ENCODE measurements at places on chromosomes 7 and 10.
A peak's percentile ranks its signal among the peaks of the same experiment; 100 is the strongest.

DNA sequence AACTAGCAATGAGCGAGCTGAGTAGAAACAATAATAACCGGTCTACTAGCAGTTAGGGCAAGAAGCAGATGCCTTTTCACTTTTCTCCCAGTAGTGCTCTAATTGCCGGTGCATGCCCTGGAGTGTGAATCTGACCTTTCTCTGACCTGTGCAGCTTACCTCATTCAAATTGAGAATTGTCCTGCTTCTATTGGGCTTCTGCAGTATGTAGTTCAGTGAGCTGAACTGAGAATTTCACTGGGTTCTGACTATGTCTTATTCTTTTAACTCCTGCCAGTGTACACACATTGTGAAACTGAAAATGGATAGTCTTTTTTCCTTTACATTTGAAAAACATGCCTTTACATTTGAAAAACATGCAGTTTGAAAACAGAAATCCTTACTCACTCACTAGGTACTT, 157.9 kb upstream of the GRM3 start:
- DNase-seq = no peak

- DNase-seq = no peak
Measured at GRCh38 chr10:102779680-102780526, 36.2 kb downstream of the WBP1L start.

DNA sequence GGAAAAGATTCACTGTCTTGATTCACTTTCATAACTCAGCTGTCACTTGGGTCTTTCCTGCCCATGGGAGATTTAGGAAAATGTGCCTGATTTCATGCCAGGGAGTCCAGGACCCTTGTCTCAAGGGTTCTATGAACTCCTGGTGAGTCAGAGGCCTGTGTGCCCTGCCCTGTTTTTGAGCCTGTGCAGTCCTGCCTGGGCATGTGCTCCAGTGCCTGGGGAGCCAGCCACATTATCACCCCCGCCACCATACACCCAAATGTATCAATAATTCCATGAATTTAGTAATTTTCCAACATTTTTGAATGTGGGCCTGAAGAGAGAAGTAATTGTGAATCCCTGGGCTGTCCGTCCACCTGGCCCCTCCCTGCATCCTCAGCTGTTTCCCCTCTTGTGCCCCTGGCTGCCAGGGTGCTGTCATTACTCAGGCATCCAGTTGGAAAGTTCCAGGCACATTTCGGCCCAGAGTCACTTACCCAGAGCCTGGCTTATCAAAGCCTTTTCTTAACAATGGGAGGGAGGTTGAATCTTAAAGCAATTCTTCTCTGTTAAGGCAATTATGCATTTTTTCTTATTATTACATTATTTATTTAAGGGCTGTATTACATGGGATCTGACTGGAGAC, 287.8 kb upstream of the CDC14C start:
- no peak for DNase-seq

- DNase-seq = no peak
Measured at GRCh38 chr7:1521456-1521855, 9.0 kb upstream of the MAFK start.

- no peak for DNase-seq
Measured at GRCh38 chr10:69391158-69391557, 25.6 kb downstream of the TACR2 start.

DNA sequence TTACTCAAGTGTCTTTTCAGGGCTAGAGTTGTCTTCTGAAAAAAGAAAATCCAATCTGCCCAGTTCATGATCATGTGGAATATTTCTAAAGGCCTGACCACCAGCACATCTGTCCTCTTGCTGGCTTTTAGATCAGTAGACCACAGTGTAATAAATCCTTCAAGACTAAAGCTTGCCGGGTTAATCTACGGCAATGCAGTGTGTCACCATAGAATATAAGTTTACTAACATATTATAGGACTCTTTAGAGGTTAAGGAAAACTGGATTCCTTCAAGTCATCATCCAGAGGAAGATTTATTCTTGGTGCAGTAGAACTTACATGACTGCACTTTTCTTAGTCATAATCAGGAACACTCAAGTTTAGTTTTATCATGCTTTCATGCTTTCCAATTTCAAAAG, 349.5 kb downstream of the SEMA3D start:
- no peak for DNase-seq

DNA sequence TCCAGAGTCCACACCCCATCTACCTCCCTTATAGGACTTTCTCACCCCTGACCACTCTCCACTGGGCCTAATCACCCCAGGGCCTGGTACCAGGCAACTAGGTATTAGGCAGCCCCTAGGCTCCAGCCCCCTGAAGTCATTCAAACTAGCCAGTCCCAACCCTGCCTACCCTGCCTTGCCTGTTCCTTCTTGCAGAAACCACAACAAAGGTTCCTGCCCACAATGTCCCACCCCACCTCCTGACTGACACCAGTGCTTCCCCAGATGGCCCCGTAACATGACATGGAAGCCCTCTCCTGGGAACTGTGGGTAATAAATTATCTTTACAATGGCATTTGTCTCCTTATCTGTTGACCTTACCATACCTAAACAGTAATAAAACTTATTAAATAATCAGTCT, 100.6 kb upstream of the PDE1C start:
- DNase-seq = no peak

- peak; percentile 23 for DNase-seq
Measured at GRCh38 chr10:784403-785088, 95.1 kb upstream of the DIP2C start.

DNA sequence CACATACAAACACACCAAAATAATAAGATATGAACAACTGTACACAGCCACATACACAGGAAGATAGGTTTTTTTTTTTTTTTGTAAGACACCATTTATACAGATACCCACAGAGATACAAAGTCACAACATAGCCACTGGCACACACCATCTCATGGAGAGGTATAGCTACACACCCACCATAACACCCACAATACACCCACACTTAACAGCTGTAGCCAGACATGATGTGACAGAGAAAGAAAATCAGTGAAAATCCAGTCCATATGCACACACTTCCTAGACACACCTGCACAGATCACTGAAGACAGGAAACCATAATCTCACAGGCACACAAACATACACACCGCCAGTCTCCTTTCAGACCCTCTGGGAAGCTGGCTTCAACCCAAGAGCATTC, 62.4 kb upstream of the PAX2 start:
- DNase-seq = no peak

DNA sequence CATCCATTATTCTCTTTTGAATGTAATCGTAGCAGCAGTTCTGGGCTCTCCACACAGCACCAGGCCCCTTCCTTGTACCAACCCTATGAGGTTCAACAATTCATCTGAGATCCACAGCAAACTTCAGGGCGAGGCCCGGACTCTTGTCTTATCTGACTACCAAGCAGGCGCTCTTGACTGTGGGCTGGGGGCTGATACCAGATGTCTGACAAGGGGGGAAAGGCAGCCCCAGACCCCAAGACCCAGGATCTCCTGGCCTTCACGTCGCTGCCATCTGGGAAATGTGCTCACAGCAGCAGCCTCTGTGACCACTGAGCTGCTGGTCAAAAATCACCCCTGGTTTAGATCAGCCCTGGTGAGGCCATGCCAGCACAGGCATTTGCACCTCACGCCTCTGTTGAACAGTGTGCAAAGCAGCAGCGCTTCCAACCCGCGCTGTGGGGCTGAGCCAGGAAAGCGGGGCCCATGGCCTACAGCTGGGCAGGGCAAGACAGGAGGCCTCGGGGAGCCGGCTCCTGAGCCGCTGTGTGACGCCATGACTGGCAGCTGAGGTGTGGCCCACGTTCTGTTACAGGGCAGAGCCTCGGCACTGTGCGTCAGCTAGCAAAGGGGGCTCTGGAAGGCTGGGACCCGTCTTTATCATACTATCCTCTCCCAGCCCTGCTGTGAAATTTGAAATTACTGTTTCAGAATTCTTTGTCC, 143.9 kb downstream of the PAXIP1 start:
- DNase-seq = no peak

GRCh38 chr10:78929541-78929940, 139.2 kb upstream of the ZMIZ1 start:
- no peak for DNase-seq

- DNase-seq = peak; percentile 24
Measured at GRCh38 chr7:73451780-73452398, 18.3 kb downstream of the FZD9 start.

DNA sequence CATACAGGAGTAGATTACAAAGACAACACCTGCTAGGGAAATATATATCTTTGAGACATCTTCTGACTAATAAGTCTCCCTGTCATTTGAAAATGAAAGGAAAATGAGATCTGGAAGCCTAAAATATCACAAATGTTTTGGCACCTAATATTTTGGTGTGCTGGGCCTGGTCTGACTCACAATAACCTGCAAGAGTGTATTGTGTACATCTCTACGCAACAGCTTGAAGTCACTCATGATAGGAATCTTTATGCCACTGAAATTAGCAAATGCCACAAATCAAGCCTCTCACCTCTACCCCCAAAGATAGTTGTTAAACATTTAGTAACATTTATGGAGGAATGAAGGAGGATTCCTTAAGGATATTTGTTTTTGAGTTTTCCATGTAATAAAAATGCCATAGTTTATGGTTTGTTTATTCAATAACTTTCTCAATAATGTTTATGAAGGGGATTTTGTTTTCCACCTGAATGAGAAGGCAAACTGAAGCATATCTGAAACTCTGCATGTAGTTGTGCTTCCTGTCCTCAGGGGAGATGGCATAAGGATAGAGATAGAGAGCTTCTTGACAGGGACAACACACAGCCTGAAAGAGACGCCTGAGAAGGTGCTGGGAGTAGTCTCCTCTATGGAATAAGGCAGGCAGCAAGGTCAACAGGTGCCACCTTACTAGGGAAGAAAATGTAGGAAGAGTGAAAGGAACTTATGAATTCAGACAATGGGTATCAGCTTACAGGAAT, 197.4 kb downstream of the AHR start:
- no peak for DNase-seq

DNA sequence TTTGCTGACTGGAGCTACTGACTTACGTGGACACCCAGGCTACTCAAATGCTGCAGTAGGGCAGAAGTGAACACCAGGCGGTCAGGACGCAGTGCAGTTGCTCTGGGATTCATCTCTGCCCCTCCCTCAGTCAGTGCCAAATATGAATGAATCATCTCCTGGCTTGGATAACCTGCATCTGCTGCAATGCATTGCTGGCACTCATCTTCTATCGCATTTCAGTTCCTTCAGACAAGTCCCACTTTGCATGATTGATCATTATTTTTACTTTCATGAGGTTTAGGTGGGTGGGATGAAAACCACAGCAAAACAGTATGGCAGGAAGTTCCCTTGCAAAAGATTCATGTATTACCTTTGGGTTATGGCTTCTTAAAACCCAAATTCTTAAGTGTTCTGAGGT, 224.6 kb upstream of the NRP1 start:
- DNase-seq = peak; percentile 51

GRCh38 chr10:49549640-49550346, 10.9 kb upstream of the ERCC6 start:
- no peak for DNase-seq

DNA sequence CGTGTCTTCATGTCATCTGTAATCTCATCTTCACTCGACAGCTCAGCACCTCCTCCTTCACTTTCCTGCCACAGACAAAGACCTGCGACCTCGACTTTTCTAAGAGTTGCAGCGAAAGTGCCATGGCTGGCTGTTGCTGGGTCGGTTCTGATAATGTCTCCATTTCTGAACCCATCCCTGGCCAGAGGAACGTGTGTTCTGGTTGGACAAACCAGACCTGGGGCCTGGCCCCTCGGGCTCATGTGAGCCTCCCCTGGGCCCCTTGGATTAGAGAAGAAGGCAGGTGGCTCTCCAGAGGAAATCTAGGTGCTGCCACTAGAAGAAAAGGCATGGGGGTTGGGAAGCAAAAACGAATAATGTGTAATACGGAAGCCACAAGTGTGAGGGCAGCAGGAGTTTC, 273.7 kb downstream of the GLRX3 start:
- no peak for DNase-seq

DNA sequence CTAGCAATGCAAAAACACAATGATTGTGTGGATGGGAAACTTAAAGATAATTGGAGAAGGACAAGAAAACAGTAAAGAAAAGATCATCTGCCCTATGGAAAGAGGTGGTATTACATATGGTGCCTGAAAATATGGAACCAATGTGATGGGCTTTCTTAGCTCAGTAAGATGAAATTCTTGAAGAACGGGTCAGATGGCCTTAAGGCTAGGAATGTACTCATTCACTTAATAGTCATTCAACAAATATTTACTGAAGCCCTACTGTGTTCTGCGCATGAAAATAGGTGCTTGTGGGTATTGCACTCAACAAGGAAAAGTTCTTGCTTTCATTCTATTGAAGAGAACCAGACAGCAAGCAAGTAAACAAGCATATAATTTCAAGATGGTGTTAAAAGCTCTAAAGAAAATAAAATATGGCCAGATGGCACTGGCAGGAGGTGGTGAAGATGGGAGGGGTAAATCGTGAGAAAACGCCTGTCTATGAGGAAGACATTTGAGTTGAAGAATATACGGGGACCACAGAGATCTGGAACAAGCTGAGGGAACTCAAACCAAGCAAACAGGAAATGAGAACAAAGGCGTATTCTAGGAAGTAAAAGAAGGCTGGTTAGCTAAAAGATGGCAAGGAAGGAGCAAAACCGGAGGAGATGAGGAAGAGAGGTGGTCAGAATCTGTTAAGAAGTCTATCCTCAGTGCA, 179.7 kb downstream of the ANK3 start:
- DNase-seq = no peak

DNA sequence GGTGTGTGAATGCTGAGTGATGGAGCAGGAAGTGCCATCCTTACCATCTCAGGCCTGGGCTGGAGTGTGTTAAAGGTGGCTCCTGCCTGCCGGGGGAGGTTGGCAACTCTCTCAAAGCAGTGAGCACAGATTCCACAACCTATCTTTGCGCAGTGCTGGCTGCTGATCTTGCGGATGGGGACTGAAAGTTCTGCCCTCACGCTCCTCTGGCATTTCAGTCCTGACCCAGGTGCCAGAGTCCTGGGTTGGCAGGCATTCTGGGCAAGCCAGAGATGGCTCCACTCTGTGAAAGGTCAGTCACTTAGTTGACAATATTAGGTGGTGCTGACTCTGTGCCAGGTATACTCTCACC, 315.5 kb downstream of the RPS24 start:
- no peak for DNase-seq

DNA sequence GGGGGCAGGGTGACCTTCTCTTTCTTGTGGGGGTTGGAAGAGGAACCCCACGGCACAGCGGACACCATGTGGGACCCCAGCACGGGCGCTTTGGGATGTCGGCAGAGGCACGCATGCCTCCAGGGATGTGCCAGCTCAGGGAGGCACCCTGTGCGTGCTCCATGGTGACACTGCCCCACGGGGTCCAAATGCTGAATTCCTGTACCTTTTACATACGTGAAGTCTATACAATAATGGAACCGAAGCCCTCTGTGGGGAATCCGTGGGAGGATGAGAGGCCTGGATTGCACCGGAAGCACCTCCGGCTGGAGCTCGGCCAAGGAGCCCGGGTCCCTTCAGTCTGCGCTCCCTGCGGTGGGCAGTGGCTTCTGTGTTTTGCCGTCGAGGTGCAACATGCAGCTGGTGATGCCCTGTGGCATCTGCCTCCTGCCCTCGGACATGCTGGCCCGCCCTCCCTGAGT, 524.3 kb downstream of the DNAJB6 start:
- no peak for DNase-seq

GRCh38 chr7:139777133-139777891, 486 bp downstream of the HIPK2 start:
- no peak for DNase-seq

Measured in AG09309 (cell line).